ENCODE measurements at places on chromosomes 12 and 14.

DNA sequence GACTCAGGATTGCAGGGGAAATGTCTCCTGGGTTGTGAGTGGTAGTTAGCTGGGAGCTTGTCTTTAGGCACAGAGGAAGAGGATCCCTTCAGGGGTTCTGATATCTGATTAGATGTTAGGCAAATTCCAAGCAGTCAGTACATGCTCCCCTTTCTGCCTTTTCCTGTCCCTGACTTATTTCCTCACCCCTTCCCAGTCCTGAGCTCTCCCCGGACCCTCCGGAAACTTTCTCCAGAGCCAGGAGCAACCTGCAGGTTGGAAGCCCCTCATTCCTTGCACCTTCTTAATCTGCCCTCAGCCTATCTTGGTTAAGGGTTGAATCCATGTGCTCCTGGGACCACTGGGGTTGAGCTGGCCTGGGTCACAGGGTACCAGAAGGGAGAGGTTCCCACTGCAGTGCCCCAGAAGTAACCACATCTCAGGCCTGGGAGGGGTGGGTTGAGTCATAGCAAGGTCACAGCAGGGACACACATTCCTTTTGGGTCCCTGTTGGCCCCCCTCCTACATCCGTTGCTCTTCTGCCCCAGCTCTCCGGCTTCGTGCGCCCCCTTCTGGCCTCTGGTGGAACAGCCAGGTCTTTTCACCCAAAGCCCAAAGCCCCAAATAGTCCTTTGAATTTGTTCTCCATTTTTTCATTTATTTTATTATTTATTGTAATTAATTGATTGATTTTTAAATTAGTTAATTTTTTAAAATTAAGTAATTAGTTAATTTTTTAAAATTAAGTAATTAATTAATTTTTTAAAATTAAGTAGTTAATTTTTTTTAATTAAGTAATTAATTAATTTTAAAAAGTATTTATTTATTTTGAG is 1.8 kb downstream of the IGFBP6 start:
- DNase-seq: peak; percentile 82

GRCh38 chr12:121620333-121620891 is 5.9 kb upstream of the ORAI1 start:
- DNase-seq: no peak

DNA sequence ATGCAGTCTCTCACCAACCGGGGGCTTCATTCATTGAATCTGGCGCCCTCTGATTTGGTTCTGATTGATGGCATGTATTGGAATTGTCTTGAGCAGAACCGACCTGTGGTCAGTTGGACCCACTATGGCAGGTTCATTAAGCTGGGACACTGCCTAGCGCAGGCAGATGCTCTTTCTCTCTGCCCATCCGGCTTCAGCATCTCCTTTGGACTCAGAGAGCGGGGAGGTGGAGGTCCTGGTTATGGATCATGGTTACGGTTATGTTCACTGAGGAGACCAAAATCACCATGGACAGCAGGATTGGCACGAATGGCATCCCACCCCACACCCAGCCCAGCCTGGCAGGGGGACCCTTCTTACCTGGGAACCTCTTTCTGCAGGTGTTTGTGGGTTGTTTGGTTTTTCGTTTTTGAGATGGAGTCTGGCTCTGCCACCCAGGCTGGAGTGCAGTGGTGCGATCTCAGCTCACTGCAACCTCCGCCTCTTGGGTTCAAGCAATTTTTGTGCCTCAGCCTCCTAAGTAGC is 16.4 kb upstream of the BCL7A start:
- no peak for DNase-seq

- DNase-seq: no peak
Measured at GRCh38 chr12:109057376-109057775, 5.0 kb downstream of the USP30 start.

DNA sequence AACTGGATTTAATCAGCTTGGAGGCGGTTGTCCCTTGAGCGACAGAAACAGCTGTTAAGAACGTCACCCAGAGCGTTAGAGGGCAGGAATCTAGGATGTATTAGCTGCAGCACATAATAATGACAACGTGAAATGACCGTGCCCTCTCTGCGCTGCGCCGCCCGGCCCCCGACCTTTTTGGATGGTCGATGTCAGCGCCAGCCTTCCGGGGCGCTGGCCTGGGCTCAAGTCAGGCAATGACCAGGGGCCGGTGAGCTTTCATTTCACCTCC is 427 bp upstream of the TMEM120B start:
- no peak for DNase-seq

DNA sequence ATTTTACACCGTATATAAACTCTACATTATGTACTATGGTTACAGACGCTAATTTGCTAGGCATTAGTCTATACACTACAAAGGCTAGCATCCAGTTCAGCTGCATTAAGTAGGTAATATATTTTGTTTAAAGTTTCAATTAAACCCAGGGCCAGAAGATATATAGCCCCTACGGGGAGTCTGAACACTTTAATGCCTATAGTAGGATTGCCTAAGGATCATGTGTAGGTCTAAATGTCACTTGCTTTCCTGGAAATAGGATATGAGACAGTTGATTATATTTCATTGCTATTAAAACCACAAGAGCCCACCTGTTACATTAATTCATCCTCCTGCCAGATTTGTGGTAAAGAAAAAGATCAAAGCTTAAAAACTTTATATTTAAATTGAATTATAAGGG is 286.9 kb downstream of the TMTC2 start:
- no peak for DNase-seq

- DNase-seq: no peak
Measured at GRCh38 chr12:54139019-54139418, 49.8 kb downstream of the SMUG1 start.

DNA sequence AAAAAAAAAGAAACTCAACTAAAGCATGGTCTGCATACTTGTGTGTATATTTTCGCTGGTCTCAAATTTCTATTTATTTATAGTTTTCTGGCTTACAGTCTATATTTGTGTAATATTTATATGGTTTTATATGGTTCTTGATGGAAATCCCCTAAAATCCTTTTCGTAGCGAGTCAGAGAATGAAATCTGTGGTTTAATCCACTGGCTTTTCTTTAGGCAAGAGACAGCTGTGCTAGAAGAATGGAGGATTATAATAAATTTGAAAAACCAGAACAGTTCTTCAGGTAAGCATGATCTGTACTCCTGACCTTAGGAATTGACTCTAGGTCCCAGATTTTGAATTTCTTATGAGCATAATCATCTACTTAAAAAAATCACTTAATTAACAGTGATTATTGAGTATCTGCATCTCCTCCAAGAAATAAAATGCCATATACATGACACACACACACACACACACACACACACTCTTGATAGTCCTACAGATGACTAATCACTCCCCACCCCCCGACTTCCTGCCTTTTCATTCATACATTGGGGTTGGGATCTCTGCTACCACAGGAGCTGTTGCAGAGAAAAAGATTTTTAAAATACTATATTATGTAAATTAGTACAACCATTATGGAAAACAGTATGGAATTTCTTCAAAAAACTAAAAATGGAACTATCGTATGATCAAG is 113.4 kb downstream of the CRADD start:
- DNase-seq: no peak

DNA sequence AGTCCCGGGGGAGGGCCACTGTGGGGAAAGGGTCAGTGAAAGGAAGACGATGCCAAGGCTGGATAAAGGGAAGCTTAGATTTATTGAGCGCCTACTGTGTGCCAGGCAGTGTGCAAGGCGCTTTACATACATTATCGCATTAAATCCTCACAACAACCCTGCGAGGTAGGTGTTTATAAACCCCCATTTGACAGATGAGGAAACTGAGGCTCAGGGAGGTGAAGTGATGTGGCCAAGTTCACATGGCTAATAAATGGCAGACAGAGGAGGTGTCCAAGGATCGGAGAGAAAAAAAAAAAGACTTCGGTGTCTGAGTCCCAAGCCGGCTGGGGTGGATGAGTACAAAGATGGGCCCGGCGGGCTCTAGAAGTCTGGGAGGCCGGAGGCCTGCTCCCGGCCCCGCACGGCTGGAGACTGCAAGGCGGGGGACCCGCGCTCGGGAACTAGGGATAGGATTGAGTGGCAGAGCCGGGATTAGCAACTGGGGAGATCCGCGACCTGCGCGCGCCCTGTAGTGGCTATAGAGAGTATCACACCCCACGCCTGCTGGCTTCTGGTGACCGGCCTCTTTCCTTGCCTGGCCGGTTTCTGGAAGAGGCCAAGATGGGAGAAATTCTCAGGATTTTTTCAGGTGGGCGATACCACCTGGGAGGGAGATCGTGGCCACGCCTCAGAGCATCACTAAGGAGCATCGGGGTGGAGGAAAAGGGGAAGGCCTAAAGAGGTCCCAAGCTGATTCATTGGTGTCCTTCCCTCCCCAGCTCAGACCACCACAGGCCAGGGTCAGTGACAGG is 3.9 kb downstream of the DDN start:
- DNase-seq: no peak

- DNase-seq: no peak
Measured at GRCh38 chr14:73829526-73830431, 21.9 kb upstream of the PTGR2 start.

DNA sequence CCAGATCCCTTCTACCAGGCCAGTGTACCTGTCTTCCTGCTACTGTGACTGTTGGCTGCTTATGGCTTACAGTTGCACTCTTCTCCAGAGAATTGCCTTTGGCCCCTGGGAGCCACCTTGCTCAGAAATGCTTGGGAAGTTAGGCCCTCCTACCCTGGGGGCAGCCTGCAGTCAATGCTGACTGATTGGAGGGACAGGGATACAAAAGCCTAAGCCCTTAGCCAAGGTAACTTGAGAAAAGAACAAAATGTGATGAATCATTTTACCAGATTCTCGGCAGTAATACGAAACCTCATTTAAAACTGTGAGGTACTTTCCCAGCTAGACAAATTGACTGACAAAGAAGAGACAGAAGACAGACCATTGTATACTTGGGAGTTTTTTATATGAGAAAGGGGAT is 47.3 kb downstream of the PTCSC3 start:
- DNase-seq: no peak

- DNase-seq: no peak
Measured at GRCh38 chr12:111011999-111012600, 91.7 kb upstream of the MYL2 start.

- no peak for DNase-seq
Measured at GRCh38 chr14:61460063-61460462, 138.7 kb downstream of the PRKCH start.
